SK-N-SH (cell line): ENCODE measurements at places on chromosomes 4 and X.

GRCh38 chr4:10096201-10096977 is 20.2 kb downstream of the WDR1 start:
- no peak for DNase-seq

GRCh38 chrX:11609109-11609508 is 56.6 kb downstream of the ARHGAP6 start:
- no peak for DNase-seq

DNA sequence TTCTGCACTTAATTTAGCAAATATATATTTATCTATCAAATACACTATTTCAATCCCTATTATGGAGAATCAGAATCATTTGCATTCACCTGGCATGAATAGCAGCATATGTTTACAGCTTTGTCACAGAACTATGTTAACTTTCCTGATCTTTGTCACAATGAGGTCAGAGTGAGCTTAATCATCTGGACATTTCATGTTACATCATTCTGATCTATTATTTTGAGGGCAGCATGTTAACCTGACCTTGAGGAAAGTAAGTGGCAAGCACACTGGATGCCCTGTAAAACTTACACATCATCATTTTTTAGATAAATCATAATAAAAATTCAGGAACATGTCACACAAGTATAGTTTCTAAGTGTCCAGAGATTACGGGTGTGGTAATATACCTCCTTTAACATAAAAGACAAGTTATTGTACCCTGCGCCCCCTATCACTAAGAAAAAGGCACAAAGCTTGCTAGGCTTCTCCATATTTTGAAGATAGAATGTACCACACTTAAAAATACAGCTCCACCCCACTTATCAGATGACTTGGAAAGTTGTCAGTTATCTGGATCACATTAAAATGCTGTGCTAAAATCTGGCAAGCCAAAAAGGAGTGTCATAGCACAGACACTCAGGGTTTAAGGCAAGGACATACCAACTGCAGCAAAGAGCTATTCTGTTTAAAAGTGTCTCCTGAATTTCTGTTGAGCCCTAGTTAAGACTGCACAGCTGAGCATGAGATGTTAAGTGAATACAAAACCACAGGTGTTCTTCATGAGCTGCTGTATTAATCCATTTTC is 182.7 kb upstream of the FAT4 start:
- DNase-seq, result no peak

DNA sequence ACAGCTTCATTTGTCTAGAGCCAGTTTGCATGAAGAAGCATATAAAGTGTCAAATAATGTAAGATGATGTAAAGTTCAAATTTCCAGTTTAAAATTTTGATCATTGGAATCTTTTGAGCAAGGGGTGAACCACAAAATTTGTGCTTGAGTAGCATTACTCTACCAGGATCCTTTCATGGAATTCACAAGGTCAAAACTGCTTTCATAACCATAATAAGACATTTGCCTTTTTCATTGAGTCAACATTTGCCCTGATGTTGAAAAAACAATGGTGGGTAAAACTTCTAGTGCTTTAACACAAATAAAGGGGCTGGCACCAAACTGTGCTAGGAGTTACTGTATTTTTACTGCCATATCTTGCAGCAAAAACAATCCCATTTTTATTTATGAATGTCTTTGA is 142.2 kb downstream of the GLRA3 start:
- DNase-seq, result no peak

GRCh38 chr4:118969359-118969758 is 80.7 kb downstream of the SYNPO2 start:
- peak; percentile 61 for DNase-seq

GRCh38 chr4:33628296-33628695 is 2616.0 kb downstream of the ARAP2 start:
- no peak for DNase-seq

DNA sequence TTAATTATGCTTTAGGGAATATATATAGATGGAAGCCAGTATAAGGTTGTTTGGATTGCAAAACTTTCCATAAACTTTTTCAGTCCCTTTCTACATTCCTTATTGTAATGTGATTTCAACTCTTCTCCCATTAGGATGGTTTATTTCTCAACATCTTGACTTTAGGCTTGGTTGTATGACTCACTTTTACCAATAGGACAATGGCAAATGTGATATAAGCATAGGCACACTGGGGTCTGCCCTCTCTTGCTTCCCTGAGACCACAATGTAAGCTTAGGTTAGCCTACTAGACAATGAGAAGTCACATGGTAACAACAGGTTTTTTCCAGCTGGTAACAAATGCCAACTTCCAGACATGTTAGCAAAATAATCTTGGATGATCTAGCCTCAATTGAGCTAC is 163.3 kb upstream of the RBPJ start:
- DNase-seq, result no peak

GRCh38 chr4:123408471-123409084 is 12.0 kb downstream of the SPRY1 start:
- no peak for DNase-seq

DNA sequence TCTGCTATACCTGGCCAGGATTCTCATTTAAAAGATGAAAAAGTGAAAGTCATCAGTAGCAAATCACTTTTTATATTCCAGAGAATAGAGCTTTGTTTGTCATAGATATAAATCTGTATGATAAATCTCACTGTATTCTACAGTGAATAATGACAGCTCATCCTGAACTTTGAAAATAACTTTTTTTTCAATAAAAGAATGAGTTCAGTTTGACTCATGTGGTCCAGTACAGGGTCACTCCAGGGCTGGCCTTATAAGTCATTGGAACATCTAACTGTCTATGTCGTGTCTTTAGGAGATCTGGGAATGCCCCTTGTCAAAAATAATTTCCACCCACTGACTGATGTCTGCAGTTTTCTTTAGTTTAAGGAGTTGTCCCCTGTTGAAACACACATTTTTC is 18.5 kb upstream of the CXCL8 start:
- no peak for DNase-seq

DNA sequence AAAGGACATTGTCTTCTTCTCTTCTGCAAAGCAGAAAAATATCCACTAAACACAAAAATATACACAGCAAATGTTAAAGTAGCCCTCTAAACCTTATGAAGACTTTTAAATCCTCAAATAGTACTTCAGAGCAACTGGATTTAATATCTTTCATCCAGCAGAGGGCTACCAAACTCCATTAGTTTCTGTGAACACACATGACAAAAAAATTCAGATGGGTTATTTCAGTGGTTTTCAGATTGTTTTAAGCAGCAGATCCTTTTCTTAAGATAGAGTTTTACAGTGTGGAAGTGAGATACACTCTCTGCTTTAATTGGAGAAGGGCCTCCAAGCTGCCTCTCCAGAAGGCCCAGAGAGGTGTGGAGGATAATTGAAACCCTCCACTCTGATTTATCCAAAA is 56.7 kb downstream of the ANK2 start:
- peak; percentile 6 for DNase-seq
